Stimulated activated CD4-positive, alpha-beta T cell treated with anti-CD3 and anti-CD28 coated beads, Interleukin-15, amount 100 ng/mL, for 1 hour (primary cell): ENCODE measurements at places on chromosomes 7 and 10.
A peak's percentile ranks its signal among the peaks of the same experiment; 100 is the strongest.

DNA sequence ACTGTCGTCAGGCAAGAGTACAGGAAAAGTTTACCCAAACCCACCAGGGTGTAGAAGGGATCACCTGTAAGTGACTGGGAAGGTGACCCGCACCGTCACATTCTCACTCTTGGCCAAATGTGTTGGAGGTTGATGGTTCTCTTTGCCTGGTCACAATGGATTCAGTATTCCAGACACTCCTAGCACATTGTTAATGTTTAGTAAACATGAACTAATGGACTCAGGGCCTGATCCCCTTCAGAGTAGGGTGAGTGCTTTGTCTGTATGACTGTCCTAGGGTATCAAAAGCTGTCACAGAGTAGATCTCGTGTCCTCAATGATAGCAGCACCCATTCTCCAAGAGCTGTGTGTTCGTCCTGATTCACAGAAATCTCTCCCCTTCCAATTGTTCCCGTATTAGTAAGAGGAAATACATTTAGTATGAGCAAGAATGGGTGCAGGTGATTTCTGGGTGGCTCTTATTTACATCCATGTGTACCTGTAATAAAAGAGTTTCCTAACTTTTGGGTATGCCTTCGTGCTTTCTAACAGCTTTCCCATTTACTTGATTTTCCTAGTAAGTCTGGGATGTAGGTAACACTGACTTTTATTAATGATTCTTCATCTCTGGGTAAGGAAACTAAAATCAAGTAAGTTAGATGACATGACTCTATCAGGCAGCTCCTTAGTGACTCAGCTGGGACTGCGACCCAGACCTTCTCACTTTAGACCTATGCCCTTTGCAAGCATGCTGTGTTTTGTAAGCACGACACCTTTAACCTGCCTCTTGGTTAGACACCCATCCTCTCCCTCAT, 4.7 kb downstream of the EEPD1 start:
- DNase-seq = no peak

GRCh38 chr7:108265007-108265406, 134.8 kb upstream of the LAMB4 start:
- DNase-seq = no peak

DNA sequence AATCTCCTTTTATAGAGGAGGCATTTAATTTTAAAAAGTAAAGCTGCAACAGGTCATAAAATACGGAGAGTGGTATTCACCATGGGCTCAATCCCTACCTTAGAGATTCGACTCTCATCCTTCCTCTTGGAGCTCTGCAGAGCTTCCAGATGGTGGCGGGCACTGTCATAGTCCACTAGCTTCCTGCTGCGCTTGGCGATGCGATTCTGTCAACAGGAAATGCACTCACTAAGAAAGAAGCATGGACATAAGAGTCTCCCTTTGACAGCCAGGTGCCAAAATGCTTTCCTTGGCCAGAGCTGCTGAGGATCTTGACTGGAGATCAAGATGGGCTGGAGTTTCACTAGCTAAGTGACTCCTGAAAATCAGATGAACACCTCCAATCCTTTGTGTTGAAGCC, 154.4 kb downstream of the AMPH start:
- no peak for DNase-seq

- no peak for DNase-seq
These were observed 132.6 kb downstream of the TEX36 start for GRCh38 chr10:125550362-125550761.

DNA sequence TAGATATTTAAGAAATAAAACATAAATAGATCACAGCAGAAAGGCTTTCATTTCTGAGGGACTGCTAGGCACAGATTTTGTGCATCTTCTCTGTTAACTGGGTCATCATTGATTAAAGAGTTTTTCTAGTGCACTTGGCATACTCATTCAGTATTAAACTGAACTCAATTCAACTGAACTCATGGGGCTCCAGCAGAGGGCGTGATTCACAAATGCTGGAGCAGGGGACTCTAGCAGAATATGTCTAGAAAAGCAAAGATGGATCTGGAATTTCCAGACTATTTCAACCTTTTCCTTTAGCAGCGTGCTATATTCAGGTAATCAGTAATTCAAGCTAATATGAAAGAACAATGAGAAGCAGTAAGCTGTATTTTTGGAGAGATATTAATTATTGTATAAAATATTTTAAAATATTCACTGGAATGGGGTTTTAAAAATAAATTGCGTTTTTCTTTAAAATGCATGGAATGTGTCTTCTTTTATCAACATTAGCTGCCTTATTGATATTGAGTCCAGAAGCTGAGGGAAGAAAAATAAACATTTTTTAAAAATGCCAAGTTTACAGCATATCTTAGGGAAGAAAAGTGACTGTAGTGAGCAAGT, 296.8 kb upstream of the CACNA2D1 start:
- DNase-seq = no peak

- no peak for DNase-seq
These were observed 2.4 kb upstream of the MKLN1 start for GRCh38 chr7:131325179-131325840.

GRCh38 chr10:102776779-102777456, 33.2 kb downstream of the WBP1L start:
- no peak for DNase-seq

DNA sequence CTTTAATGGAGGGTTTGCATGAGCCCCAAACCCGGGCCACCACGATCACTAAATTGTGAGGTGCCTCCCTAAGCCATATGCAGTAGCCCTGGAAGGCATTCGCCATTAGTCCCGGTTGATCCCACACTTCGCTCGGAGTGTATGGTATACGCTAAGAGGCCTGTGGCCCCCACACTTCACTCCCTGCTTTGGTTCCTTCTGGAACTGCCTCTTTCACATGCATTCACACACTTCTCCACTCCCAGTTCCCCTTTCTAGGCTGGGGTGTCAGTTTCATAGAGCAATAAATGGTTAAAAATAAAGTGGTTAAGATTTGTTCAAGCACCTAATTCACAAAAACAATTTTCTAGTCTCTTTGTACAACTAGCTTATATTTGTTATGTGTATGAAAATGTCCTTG, 212.1 kb upstream of the KCND2 start:
- DNase-seq = no peak

DNA sequence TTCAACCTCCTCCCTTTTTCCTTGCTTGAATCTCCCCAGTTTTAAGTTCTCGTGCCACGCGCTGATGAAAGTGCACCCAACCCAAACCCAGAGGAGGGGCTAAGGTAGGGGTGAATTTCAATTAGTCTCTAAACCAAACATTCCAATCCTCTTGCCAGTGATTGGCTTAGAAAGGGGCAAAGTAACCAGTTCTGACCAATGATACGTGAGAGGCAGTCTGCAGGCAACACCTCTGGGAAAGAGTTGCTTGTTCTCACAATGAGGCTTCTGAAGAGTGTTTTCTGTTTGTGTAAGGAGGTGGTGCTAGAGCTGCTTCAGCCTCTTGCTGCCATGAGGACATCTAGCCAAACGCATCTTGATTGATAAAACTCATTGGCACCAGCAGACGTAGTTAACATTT, 21.8 kb downstream of the SLC35G1 start:
- DNase-seq = no peak

DNA sequence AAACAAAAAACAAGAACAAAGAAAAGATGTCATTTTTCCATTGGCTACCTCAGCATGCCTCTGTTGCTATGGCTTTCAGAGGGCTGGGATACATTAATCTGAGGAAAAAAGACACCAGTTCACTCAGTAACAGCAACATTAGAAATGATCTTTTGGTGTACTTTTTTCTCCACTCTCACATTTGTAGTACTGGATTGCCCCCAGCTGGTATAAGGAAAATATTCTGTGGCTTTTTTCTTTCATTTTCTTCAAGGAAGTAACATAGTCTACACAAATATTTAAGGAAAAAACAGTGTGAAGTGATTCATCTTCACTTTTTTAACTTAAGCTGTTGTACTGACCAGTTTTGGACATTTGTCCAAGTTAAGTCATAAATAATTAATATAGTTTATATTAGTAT, 482.3 kb downstream of the SORCS1 start:
- DNase-seq = no peak

DNA sequence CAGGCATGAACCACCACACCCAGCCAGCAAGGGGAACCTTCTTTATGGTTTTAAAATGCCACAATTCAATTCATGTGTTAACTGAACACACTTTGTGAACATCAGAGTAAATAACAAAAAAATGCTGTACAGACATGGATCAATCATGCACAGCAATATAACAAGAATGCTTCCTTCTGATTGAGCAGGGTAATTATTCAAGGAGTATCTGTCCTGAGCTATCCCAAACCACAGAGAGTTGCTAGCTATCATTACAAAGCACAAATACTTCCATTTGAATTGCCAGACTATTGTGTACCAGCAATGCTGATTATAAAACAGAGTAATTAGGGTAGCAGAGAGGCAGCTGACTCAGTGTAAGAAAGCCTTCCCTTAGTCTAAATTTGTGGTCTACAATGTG, 11.3 kb upstream of the RHOBTB1 start:
- no peak for DNase-seq

DNA sequence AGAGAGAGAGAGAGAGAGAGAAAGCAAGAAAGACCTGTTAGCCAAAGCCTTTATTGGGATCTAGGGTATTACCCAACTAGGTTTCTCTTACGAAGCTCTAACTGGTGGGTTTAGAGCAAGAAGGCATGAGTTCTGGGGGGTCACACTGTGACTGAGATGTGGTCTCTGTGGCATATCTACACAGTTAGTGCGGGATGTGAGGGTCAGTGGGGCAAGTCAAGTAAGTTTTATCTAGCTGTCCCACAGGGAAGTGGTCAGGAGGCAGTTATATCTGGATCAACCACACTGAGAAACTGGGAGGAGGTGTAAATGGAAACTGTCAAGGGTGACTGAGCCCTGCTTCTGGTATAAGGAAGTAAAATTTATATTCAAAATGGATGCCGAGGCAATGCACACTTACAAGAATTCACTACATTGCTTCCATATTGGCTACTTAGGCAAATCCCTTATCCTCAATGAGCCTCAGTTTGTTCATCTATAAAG, 331.6 kb upstream of the HPS1 start:
- no peak for DNase-seq

DNA sequence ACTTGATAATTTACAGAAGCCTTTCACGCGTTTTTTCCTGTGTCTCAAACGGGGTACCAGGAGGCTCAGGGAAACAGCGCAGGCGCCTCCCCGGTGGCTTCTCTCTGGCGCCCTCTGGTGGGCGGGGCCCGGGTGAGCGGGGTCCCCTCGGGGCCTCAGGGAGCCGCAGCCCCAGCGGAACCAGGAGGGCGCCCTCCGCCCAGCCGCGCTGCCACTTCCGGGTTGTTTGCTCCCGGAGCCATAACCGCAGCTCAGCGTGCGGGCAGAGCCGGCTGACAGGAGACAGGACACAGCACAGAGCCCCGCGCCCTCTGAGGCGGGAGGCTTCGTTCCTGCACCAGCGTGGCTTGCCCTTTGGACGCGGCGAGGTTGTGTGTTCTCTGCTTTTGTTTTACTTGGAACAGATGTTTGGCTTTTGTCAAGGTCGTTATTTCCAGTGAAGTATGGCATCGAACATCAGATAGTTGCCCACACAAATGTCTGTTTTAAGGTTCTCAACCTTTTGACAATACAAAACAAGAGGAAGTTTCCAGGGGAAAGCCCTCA, 6.9 kb upstream of the CYP2E1 start:
- DNase-seq = peak; percentile 84

GRCh38 chr7:54837168-54837567, 78.2 kb upstream of the SEC61G start:
- DNase-seq = no peak

DNA sequence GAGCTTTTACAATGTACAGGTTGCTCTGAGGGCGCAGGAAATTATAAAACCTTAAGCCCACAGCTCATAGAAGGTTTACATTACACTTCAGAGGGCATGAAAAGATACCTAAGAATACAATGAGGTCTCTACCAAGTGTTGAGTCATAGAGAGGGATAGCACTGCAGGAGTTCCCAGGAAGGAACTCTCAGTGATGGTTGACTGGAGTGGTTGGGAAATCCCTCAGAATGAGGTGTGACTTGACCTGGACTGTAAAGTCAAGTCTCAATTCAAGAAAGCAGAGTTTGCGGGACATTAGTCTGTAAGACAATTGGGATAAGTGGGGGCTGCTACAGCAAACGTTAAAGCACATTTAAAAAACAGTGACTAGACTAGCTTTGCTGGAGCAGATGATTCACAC, 21.9 kb downstream of the TNKS2 start:
- no peak for DNase-seq

DNA sequence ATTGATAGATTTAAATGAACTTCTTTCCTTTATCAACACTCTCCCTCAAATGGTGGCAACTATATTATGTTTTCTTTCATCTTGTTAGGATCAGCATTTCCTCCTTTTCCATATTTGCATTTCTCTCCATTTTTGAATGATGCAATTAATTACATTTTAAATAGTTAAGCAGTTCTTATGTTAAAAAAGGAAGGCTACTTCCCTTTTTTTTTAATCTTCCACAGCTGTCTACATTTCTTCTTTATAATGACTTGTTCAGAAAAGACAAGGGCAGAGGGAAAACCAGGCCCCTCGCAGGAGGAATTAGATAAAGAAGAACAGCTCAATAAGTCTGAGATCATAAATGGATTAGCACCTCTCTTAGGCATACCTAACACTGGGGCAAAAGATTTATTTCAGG, 208.9 kb downstream of the ARL4A start:
- DNase-seq = no peak

- DNase-seq = no peak
These were observed 80.8 kb downstream of the CYP26A1 start for GRCh38 chr10:93154531-93154930.

DNA sequence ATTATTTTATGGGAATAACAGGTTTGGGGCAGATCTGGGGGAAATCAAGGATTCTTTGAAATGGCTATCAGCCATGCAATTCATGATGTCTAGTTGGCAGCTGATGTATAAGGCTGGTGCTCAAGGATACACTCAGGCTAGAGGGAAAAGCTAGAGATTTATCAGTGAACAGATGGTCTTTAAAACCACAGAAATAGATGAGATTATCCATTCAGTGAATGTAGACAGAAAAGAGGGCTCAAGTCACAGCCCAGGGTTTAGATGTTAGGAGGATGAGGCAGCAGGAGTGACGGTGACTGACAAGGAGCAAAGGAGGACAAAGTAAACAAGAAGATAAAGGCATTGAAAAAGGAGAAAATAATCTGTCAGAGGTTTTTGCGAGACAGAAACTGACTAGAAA, 238.7 kb downstream of the CDK14 start:
- no peak for DNase-seq

DNA sequence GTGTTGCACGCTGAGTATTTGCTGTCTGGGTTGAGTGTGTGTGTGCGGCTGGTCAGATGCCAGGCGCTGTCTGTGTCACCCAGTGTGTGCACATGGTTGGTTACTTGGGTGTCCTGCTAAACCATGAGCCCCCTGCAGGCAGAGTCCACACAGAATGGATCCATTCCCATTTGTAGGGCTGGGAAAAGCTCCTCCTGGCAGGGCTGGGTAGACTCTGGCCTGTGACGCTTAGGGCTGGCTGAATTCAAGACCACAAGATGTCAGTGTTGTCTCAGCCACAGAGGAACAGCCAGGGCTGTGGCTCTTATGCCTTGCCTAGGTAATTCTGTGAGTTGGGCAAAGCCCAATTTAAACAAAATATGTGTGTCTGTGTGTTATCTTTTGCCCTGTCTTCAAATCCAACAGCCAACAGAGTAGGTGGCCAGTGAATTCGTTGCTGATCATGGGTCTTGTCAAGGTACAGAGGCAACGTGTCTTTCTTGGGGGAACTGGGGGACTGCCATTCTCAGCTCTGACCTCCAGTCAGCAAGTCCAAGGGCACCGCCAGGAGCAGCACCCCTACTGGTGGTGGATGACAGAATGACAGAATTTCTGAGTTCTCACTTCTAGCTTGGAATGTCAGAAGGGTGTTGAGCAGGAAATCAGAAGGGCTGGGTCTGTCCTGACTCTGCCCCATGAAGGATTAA, 285.1 kb downstream of the CCSER2 start:
- no peak for DNase-seq
